Effector memory CD8-positive, alpha-beta T cell (primary cell): ENCODE measurements at places on chromosomes 12 and 14.

GRCh38 chr12:111102102-111102739 is 181.8 kb upstream of the MYL2 start:
- H3K4me1 ChIP-seq, result peaks cover 7% of the 10 kb centered on the region
- peaks cover 38% of the 10 kb centered on the region for H3K27me3 ChIP-seq
- no peak overlapping the region for H3K4me3 ChIP-seq
- H3K36me3 ChIP-seq, result no peaks in the 10 kb centered on the region
- no peak overlapping the region for H3K27ac ChIP-seq

- no peaks in the 10 kb centered on the region for H3K4me1 ChIP-seq
- no peak overlapping the region for H3K27ac ChIP-seq
- H3K4me3 ChIP-seq, result no peak overlapping the region
- no peaks in the 10 kb centered on the region for H3K36me3 ChIP-seq
Measured at GRCh38 chr12:70560671-70561070, 76.6 kb downstream of the PTPRB start.

GRCh38 chr12:15453613-15454012 is 131.3 kb downstream of the PTPRO start:
- H3K36me3 ChIP-seq, result no peaks in the 10 kb centered on the region
- no peak overlapping the region for H3K4me3 ChIP-seq
- H3K27me3 ChIP-seq, result no peaks in the 10 kb centered on the region
- no peaks in the 10 kb centered on the region for H3K4me1 ChIP-seq
- DNase-seq, result no peak

DNA sequence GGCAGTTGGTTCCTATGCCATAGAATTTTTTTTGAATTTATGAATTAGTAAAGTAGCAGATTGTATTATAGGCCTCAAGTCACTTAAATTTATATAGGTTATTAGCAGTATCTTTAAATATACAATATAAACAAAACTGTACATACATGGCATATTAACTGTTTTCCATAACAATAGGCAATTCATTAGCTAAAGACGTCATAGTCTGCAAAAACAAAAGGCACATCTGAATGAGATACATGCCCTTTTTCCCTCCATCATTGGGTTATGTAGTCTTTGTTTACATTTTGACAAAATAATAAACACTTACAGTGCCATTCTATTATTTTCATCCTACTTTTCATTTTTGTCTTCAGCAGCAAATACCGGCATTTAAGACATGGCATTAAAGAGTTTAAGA is 1.1 kb upstream of the VCPKMT start:
- no peaks in the 10 kb centered on the region for H3K27me3 ChIP-seq
- DNase-seq, result no peak

DNA sequence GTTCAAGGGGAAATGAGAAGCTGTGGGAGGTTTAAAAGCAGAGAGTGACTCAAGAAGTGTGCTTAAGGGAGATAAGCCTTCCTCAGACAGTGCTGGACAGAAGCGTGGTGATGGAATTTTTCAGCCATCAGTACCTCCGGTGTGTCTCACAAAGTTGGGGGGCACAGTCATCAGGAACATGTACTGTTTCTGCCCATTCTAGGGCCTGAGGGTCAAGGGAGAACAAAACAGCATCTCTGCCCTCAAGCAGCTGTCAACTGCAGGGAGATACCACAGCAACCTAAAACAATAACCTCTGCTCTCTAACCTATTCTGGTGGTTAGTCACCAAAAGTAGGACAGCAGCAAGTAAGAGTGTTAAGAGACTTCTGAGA is 2.0 kb upstream of the STON2 start:
- no peak overlapping the region for H3K27ac ChIP-seq
- H3K27me3 ChIP-seq, result peaks cover 30% of the 10 kb centered on the region
- H3K36me3 ChIP-seq, result no peaks in the 10 kb centered on the region
- H3K4me1 ChIP-seq, result no peaks in the 10 kb centered on the region

DNA sequence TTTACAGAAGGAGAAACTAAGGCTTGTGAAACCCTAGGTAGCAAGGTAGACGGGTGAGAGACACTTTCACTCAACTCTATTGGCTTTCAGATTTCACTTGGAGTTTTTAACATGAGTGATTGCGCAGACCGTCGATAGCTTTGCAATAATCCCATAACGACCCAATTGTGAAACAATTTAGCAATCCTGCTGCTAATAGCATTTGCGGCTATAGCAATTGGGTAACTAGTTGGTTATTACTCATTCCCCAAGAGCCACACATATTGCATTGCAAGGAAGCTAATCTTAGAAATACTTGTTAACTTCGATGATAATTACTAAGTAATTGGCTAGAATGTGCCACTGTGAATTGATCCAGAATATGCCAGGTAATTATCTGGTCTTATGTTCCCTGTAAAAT is 159.9 kb upstream of the NOS1 start:
- H3K36me3 ChIP-seq, result no peaks in the 10 kb centered on the region
- no peaks in the 10 kb centered on the region for H3K4me1 ChIP-seq
- no peak overlapping the region for H3K4me3 ChIP-seq
- no peak overlapping the region for H3K27ac ChIP-seq
- H3K27me3 ChIP-seq, result peaks cover 7% of the 10 kb centered on the region
